ENCODE measurements at places on chromosomes 12 and 14.

GRCh38 chr14:73752297-73752992 lies 38.3 kb upstream of the PNMA1 start:
- DNase-seq: no peak

DNA sequence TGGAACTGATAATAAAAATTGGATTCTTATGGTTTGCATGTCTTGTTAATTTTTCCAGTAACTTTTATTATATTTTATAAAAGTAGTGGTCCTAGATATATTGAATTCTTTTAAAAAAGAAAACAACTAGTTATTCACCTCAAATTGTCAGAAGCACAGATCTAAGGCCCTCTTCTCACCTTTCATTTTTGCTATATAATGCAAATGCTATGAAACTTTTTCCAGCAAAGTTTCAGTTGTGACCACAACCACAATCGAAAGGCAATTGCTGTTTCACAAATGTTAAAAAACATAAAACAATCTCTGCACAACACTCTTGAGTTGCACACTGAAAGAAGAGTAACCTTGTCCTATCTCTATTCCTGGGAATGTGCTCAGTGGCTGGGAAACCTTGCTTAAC lies 479.8 kb upstream of the FLRT2 start:
- no peak for DNase-seq

GRCh38 chr12:46515829-46516228 lies 143.3 kb upstream of the SLC38A2 start:
- DNase-seq: no peak

DNA sequence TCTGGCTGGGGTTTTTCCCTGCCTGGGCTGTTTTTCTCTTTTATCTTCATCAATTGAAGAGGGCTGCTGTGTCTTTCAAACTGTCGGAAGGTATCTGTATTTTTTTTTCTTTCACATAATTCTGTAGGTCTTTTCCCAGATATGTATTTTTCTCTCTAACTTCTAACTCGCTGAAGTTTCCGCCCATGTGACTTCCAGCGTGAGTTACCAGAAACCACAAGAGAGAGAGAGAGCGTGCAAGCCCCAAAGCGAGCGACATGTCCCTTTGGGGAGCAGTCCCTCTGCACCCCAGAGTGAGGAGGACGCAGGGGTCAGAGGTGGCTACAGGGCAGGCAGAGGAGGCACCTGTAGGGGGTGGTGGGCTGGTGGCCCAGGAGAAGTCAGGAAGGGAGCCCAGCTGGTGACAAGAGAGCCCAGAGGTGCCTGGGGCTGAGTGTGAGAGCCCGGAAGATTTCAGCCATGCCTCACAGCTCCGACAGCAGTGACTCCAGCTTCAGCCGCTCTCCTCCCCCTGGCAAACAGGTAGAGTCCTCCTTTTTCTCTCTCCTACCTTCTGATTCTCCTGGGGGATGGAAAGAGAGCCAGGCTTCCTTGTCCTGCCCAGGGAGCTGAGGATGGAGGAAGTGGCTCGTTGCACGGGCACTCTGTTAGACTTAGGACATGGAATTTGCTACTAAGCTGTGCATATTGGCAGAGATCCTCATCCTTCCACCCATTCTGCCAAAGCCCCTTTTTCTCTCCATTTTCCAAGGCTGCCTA lies at the start of gene BATF:
TSS of gene BATF (plus strand) at position 246 of the 759 bp plus-strand sequence. CDS start at position 460, 214 bp downstream.
- no peak for DNase-seq

- no peak for DNase-seq
Observed at GRCh38 chr14:53620890-53621289, 335.7 kb downstream of the BMP4 start.

Measured in ELR (cell line).